Activated CD8-positive, alpha-beta memory T cell treated with anti-CD3 and anti-CD28 coated beads, Interleukin-2, amount 10 ng/mL, durations not matched to agents 7 days and 5 days (primary cell): ENCODE measurements at places on chromosomes 5 and 9.

DNA sequence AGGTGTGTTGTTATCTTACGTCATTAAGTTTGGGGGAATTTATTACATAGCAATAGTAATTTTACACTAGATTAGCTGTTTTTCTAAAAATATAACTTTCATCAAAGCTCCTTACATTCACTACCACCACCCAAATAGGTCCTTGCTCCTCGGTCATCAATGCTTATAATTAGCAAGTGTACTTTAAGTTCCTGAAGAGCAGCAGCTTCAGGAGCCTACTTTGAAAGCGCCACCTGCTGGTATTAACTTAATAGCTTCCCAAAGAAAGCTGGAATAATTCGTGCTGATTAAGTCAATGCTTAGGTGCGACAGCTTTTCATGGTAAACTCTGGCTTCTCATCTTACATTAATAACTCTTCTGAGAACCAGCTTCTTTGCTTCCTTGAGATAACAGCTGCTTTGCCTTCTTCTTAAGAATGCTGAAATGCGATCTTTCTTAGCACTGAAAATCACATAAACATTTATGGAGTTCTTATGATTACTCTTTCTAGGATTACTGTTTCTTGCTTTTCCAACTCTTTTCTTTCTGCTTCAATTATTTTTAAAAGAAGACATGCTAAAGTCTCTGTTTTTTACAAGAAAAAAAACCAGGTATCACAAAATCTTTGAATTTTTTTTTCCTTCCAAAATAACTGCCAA, 10.0 kb upstream of the C5 start:
- DNase-seq = no peak

DNA sequence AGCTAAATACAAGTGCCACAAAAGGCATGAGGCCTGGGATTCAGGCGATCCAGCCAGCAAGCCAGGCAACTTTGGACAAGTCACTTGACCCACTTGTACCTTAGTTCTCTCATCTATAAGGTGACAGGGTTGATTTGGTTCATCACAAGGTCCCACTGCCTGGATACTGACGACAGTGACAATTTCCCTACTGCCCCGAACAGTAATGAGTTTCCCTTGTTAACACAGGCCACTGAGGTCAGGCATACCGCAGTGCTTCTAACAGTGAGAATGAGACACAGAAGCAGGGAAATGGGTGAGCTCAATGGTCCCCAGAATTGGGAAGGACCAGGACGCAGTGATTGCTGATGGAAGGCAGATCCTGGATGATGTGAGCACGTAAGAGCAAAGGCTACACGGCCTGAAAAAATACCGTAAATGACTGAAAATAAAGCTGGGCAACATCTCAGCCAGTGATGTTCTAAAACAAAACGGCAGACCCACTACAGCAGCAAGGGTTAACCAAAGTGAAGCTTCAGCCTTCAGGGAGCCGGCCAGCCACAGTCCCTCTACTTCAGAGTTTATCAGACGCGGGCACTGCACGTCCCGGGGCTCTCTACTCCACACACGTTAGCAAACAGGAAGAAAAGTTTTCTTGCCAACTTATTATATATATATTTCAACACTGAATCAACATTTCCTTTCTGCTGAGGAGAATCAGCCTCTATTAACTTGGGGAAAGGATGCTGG, 846 bp downstream of the MGAT1 start:
- DNase-seq = no peak

DNA sequence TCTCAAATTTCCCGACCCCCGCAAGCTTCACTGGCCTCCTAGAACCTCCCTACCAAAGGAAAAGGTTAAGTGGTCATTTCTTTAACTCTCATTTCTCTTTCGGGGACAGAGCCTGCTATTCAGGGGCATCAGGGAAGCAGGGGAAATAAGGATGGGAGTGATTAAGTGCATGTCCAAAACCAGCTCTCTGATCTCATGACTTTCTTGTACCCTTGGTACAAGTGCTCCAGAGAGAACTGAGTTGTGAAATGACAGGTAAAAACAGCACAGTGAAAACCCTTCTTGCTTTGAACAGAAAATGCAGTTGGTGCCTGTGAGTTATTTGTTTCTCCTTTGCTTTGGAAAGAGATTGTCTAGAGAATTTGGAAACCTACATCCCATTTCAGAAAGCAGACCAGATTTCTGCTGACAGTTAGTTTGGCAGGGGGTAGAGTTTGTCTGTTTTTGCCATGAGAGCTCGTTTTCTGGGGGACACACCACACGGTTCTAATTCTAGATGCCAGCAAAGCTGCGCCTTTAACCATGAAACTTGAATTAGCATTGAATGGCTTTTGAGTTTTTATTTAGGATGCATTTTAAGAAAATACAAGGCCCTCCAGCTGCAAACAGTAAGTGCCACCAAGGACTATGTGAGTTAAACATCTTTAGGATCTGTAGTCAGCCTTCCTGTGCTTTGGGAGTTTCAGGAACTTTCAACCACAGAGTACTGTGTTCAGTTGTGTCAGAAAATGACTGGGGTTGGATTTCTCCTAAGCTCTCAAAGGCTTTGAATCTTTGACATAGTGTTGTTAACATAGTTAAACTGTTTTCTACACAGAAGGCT, 161.7 kb upstream of the LHFPL2 start:
- no peak for DNase-seq

DNA sequence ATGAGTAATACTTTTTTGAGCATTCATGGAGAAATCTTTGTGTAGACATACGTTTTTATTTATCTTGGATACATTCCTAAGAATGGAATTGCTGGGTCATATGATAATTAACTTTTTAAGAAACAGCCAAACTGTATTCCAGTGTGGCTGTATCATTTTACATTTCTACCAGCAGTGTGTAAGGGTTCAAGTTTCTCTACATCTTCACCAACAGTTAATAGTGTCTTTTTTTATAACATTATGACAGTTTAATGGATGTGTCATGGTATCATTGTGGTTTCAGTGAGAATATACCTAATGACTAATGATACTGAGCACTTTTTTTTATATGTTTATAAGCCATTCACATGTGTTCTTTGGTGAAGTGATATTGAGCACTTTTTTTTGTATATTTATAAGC, 52.4 kb downstream of the NIPBL start:
- DNase-seq = no peak

DNA sequence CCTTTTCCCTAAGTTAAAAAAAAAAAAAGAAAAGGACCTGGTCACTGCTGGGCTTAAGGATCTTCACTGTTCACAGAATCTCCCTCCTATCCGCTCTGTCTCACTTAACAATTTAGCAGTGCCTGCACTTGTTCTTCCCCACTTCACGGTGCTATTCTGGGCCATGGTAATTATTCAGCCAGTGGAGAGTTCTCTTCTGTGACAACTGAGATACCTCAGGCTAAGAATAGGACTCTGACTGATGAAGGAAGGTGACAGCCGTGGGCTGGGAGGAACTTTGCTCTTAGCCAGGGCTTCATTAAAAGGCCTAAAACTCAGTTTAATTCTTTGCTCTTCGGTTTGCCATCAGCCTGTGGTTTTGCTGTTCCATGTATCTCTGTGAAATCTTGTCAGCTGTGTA, 51.9 kb upstream of the ENTREP1 start:
- no peak for DNase-seq
